ENCODE measurements at places on chromosomes 16 and 17.

GRCh38 chr17:30477774-30478115 is 537 bp downstream of the GOSR1 start:
- ATAC-seq = peak; percentile 28

DNA sequence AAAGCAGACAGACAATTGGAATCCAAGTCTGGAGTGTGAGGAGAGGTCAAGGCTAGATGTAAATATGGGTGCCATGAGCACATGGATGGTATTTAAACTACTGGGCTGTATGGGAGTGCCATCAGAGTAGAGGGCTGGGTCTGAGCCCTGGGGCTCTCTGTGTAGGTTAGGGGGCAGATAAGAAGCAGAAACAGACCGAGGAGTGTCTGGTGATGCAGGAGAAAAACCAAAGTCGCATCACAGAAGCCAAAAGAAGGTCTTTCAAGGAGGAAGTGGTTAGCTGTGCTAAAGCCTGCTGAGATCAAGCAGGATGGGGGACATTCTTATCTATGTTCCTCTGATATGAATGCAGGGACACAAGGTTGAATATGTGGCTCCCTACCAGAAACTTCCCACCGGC is 1.9 kb downstream of the TSEN54 start:
- ATAC-seq = no peak

GRCh38 chr16:48384520-48385252 is 527 bp downstream of the SIAH1 start:
- peak; percentile 56 for ATAC-seq

GRCh38 chr17:73363442-73364154 is 51.8 kb upstream of the CDC42EP4 start:
- ATAC-seq = no peak

DNA sequence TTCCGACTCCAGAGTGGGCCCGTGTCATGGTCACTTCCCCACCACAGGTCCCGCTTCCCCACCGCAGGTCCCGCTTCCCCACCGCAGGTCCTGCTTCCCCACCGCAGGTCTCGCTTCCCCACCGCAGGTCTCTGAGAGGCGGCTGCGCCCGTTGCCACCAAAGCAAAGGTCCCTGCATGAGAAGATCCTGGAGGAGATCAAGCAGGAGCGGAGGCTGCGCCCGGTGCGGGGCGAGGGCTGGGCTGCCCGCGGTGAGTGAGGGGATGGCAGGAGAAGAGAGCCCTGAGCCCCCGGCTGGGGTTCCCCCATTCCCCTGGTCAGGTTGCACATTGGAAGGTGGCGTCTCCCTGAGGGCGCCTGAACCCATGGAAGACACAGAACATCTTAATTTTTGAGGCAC is 17.4 kb upstream of the TCF25 start:
- ATAC-seq = no peak

DNA sequence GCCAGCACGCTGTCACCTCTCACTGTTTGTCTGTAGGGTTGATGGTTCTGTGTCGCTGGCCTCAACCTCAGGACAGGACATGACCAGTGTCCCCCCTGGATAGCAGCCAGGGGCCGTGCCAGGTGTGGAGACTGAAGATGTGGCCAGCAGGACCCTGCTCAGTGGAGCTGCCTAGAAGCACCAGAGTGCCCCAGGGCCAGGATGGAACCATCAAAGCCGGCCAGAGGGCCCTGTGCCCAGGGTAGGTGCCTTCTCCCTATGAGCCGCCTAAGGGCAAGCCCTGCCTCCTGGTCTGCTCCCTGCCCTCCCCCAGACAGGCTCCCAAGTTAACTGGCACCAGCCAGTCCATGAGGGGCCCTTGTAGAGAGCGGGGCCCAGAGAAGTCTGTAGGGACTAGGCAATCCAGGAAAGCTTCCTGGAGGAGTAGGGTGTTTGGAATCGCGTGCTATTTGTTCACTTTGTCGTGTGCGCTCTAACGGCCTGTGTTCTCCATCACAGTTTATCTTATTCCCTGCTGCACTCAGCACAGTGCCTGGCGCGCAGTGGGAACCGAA is 546 bp upstream of the NDUFB10 start:
- ATAC-seq = peak; percentile 4

- no peak for ATAC-seq
These were observed 115.4 kb downstream of the USP22 start for GRCh38 chr17:20927308-20927977.

- ATAC-seq = no peak
These were observed 368.1 kb downstream of the C16orf95 start for GRCh38 chr16:86949116-86949515.

DNA sequence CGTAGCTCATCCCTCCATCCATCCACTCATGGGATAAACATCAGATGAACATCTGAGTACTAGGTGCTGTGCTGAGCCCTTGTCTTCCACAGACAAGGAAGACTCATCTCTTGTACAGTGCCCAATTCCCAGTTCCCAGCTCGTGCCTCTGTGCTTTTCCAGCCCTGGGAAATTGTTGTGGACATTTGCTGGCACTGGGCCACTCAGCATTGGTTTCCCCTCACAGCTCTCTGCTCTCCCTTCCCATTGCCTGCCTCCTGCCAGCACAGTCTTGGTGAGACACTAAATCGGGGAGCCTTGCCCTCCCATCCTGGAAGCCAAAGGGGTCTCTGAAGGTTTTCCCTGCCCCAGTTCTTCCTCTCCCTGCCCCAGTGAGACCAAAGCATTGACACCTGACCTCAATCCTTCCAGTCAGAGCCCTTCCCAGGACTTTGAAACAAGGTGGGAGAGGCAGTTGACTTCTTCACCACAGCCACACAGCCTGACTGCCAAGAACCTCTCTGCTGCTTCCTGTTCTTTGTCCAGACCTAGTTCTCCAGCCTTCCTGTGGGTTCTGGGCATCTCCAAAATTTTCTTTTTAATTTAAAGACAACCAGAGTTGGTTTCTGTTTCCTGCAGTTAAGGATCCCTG is 50.2 kb downstream of the WSB1 start:
- ATAC-seq = no peak

GRCh38 chr16:65002265-65002664 is 119.6 kb downstream of the CDH11 start:
- no peak for ATAC-seq

DNA sequence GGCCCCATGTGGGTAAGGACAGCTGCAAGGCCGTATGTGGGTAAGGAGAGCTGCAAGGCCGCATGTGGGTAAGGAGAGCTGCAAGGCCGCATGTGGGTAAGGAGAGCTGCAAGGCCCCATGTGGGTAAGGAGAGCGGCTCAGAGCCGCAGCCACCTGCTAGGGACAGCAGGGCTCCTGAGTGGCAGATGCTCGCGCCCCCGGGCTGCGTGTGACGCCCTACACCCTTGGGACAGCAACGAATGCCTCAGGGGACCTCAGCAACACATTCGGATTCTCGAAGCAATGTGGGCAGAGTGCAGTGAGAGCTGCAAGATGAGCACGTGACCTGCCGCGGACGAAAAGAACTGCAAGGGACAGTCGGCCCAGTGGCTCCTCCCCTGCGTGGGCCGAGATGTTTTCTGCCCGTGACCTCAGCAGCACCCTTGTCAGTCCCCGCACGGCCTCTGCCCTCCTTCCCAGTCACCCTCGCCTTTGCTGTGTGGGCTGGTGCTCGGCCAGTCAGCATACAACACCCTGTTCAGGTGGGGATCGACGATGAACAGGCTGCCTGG is 9.6 kb upstream of the SLC38A8 start:
- ATAC-seq = no peak

GRCh38 chr16:89861648-89862047 is 11.7 kb upstream of the TCF25 start:
- no peak for ATAC-seq

DNA sequence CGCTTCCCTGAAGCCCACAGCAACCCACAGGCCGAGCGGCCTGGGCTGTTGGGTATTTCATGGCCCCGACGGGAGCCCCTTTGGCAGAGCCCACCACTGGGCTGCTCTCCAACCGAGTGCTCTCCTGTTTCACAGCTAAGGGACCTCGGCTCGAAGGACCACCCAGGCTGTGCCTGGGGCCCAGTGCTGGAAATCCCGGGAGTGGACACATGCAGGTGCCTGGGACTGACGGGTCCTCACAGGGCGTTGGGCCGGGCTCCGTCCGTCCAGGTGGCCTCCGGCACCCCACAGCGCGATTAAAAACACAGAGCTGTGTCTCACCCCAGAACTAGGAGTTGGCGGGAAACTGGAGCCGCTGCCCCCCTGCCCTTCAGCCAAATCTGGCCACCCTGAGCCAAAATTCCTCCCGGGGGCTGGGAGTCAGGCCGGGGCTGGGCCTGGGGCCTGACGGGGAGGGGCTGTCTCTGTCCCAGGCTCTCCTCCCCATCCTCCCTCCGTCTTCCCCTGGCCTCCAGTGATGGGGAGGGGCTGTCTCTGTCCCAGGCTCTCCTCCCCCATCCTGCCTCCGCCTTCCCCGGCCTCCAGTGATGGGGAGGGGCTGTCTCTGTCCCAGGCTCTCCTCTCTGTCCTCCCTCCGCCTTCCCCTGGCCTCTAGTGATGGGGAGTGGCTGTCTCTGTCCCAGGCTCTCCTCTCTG is 14.1 kb downstream of the UTS2R start:
- no peak for ATAC-seq

DNA sequence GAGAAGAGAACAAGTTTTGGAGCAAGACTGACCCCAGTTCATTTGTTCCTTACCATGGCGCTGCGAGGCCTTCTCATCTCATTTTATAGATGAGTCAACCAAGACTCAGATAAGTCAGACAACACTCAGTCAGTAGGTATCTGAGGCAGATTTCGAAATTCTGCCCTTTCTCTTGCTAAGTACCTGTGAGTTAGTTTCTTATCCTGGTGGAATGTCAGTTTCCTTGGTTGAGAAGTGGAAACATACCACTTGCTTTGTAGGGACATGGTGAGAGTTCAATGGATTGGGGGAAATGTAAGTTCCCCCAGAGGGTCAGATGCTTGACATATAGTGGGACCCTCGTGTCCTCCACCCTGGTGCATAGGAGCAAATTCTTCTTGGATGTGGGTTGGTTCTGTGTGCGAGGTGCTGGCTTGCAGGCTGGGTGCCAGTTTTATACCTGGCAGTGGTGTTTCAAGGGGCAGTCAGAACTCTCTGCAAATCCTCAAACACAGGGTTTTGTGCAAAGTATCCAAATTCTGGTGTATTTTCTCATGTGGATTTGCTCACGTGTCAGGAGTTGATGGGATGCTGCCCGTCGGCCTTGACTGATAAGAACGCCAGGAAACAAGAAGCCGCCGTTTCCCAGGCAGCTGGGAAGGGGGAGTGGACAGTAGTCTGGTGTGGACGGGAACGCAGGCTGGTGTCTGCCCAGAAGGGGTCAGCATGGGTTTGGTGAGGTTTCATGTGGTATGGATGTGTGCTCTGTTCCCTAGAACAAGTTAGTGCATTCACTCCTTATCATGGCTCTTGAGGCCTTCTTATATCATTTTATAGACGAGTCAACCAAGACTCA is 61.1 kb upstream of the CIBAR2 start:
- ATAC-seq = no peak

GRCh38 chr17:5544115-5544514 is 40.2 kb downstream of the NLRP1 start:
- no peak for ATAC-seq

DNA sequence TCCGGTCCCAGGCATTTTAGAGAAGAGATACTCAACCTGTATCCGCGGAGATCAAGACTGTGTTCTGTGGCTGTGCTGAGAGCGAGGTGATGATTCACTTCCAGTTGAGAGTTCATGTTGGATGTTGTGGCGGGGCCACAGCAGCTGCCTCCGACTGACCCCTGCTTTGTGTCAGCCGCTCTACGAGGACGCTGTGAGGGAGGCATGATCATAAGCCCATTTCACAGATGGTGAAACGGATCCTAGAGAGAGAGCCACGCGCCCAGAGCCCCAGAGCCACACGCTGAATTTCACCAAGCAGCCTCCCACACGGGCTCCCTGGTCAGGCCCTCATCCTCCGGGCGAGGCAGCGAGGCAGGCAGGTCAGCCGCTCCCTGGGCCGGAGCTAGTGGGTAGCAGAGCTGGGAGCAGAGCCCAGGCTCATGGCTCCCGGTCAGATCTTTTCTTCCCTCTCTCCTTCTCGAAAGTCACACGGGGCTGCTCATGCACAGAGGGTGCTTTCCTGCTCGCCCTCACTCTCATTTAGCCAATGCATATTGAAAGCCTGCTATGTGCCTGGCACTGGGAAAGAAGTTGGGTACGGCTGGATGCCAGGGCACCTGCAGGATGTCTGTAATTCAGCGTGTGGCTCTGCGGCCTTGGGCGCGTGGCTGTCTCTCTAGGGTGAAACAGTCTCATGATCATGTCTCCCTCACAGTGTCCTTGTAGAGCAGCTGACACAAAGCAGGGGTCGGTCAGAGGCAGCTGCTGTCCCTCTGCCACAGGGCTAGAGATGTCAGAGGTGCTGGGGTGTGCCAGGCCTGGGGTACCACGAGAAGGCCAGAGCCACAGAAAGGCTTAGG is 155.6 kb upstream of the CHMP6 start:
- ATAC-seq = no peak

- ATAC-seq = no peak
These were observed 14.0 kb downstream of the SOX9 start for GRCh38 chr17:72134608-72135394.

DNA sequence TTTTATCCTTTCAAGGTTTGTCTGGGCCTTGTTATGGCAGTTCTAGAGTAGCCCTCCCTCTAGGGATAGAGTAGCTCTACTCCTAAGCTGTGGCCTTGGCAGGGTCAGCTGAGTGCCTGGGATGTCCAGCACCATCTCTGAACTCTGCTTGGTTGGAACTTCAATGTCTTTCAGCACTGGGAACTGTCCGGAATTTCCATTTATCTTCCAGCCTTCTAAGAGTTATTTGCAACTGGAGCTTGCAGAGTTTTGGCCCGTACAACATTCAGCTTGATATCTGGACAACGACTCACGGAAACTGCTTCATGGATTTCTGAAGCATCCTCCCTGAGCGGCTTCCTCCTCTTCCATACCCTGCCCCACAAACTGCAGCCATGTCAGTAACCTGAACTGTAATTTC is 22.9 kb downstream of the MMD start:
- no peak for ATAC-seq

DNA sequence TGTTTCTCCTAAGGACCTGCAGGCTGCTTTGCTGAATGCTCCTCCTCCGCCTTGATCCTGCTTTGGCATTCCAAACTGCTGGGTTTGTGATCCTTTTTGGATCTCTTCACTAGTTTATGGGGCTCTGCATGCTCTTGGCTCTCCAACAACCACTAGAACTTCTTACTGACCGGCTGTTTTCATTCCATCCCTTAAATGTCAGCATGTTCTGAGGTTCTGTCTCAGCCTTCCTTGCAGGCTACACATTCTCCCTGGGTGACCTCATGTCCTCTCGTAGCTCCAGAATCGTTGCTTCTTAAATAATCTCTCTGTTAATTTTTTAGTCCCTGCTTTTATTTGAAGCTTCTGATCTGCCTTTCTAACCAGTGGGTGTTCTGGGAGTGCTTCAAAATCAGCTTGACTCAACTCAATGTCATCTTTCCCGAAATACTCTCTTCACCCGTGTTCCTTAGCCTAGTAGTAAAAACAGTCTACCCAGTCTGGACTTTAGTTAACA is 119.0 kb upstream of the HS3ST2 start:
- no peak for ATAC-seq

Data from activated T-helper 17 cell treated with anti-CD3 and anti-CD28 coated beads, Interleukin-2, amount 50 U/mL, for 72 hours (primary cell).